ENCODE measurements at places on chromosomes 3 and 15.

DNA sequence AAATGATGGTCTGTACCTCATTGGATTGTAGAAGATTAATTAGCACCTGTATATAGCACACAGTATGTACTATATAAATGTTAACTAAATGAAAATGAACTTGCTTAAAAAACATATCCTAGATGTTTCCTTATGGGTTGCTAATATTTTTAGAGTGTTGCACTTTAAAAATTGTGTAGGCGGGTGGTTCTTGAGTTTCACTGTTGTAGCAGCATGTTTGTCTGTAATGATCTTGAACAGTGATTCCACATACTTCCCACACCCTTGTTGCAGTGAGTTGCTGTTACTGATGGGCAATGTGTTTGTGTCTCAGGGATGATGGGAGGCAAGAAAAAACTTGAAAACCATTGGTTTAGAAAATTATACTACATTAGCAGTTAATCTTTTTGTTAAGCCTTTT, 22.0 kb downstream of the USP3 start:
- DNase-seq = no peak

GRCh38 chr3:122925756-122926155, 101.8 kb downstream of the SEMA5B start:
- no peak for DNase-seq

GRCh38 chr15:71601038-71601834, 209.1 kb upstream of the NR2E3 start:
- DNase-seq = no peak

DNA sequence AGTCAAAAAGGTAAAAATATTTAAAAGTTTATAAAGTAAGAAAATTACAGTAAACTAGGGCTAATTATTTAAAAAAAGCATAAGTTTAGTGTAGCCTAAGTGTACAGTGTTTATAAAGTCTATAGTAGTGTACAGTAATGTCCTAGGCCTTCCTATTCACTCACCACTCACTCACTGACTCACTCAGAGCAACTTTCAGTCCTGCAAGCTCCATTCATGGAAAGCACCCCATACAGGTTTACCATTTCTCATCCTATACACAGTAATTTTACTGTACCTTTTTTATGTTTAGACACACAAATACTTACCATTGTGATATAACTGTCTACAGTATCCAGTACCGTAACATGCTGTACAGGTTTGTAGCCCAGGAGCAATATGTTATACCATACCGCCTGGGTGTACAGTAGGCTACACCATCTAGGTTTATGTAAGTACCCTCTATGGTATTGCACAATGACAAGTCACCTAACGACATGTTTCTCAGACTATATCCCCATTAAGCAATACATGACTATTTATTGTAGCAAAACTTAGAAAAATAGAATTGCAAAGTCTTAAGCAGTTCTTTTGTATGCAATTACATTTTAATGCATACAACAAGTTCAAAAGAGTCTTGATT, 19.5 kb downstream of the AVEN start:
- DNase-seq = no peak

DNA sequence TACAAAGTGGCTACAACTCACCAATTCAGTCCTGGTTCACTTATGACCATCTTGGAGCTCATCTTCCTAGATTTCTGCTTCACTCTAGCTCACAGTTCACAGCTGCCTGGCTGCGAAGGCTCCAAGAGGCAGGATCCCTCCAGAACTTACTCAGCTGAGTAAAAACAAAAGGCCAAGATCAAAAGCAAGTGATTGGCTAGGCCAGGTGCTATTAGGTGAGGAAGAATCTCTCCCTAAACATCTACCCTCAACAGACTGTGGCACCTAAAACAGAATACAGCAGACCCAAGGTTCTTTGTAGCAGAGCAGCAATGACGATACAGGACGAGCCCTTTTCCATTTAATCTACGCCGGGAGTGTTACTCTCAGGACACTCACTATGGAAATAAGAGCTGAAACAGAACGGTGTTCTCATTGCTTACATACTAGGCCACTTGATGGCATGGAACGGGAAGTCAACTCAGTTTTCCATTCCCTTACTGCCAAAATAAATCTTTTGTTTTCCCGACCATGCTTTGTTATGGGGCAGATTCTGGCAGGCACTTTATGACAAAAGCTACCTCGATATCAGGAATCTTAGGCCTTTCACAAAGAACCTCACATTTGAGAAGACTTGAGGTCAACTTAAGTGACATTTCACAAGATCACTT, 901 bp downstream of the ICE2 start:
- no peak for DNase-seq

DNA sequence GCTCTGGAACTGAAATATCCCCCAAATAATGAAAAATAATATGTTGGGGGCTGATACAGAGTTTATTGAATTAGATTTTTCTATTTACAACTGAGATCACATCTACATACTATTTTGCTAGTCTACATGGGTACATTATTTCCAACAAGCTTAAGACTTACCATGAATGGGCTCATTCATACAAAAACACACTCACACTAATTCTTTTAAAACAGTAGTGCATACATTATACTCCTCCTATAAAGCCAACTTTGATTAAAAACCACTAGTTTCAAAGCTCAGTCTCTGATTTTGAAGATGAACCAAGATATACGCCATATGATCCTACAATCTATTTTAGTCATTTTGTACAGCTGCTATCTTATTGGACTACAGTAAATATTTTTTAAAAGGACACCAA, 24.9 kb downstream of the TSPAN3 start:
- DNase-seq = no peak

DNA sequence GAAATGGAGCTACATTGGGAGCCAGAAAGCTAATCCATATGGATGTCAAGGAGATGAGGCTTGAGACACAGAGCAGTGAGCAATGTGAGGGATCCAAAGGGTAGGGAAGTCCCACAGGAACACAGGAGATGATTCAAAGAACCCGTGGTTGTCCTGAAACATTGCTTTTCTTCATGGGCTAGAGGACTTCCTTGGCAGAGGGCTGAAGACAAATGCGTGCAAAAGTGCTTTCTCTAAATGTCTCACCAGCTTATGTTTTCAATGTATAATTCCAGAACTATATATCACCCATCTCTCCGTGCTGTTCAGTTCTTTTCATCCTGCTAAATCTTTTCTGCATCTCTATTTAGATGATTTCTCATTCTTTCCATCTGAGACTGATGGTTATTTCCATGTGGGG, 46.0 kb upstream of the GOLGA8A start:
- no peak for DNase-seq

DNA sequence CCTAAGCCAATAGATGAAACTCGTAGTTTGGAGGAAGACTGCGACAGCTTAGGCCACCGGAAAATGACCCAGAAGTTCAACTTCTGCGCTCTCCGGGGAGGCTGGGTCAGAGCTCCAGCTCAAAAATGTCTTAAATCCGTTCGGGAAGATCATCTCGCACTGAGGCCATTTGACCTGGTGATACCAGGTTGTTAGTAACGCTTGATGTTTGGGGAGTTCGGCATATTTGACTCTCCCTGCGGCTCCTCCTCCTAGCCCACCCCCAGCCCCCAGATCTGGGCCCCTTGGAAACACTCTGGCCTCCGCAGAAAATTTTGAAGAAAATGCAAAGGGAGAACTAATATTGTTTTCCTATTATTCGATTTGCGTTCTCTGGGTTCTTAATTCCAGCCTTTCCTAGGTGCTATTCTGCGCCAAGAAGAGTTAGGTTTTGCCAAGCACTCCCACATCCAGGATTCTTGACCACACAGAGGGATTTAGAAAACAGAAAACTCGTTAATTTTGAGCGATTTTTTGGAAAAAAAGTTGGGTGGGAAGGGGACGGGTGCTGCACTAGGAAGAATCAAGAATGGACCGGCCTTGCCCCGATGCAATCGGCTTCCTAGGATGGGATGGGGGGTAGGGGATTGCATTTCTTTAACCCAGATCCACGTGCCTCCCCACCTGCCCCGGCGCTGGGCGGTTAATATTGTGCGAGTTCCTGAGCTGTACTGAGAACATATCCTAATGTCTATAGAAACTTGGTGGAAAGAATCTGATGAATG, 50.0 kb downstream of the ZIC4 start:
- no peak for DNase-seq

DNA sequence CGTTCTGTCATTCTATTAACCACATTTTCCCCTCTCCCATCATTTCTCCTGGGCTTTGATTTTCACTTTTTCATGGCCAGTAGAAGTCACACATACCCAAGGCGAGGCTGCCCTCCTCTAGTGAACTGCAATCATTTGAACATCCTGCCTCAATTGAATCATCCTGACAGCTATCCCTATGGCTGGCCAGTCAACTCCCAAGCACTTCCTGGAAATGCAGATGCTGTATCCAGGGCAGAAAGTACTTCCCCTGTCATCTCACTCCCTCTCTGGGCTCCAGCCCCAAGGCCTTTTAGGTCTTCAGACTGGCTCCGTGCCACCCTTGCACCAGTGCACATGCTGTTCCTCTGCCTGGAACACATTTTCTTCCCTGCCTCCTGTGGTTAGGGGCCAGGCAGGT, 738.3 kb upstream of the CFAP20DC start:
- DNase-seq = no peak

- no peak for DNase-seq
Observed at GRCh38 chr3:179503640-179504039, 52.4 kb upstream of the GNB4 start.

- DNase-seq = no peak
Observed at GRCh38 chr3:159791336-159791735, 197.3 kb upstream of the IL12A start.

- DNase-seq = no peak
Observed at GRCh38 chr3:193342551-193342950, 36.0 kb downstream of the ATP13A5 start.

DNA sequence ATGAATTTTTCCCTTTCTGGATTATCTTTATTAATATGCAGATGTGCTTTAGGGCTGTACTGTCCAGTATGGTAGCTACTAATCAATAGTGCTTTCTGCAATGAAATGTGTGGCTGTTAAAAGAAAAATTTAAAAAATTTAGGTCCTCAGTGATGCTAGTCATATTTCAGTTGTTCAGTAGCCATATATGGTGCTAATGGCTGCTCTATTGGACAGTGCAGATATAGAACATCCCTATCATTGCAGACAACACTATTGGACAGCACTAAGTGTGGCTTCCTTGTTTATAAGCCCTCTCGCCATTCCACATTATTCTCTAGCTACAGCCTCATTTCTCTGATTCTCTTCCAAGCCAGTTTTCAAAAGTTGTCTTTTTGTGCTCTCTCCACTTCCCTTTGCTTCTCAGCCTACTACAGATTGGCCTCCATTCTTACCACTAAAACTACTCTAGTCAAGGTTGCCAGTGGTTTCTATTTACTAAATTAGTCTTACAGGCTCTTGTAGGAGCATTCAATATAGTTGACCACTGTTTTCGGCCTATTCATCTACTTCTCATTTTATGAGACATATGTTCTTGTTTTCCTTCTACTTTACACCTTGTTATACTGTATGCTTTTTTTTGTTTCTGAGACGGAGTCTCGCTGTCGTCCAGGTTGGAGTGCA, 9.5 kb downstream of the MAPK6 start:
- DNase-seq = no peak

DNA sequence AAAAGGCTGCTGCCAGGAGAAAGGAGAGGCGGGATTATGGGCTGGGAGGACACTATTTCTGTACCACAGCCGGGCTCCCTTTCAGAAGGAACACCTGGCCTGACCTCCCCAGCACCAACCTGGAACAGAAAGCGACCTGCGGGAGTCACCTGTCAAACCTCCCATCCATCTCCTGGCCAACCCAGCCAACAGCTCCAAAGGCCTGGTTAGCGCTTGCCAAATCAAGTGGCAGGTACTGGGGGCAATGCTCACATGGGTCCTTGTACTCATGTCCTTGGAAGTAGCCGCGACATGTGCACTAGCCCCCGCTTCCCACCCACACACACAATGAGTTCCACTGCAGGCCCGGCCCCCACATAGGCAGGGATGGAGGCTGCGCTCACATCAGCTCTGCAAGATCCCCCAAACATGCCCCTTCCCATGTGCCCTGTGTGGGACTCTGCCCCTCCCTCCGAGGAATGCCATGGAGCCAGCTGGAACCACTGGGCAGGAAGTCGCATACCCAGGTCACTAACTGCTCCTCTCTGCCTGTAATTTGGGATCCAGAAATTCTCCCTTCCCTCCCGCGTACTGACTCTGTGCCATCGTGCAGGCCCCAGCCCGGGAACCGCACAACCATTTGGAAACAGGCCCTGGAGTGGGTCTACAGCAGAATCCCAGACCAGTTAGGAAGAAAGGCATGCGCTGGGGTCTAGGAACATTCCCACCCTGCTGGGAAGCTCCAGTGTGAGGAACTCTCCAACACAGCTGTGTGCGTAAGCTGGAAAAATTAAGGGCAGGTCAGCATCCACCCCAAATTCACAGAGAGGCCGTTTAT, 98.9 kb downstream of the LRIG1 start:
- no peak for DNase-seq

- no peak for DNase-seq
Observed at GRCh38 chr3:78414261-78414660, 1353.5 kb downstream of the ROBO1 start.

DNA sequence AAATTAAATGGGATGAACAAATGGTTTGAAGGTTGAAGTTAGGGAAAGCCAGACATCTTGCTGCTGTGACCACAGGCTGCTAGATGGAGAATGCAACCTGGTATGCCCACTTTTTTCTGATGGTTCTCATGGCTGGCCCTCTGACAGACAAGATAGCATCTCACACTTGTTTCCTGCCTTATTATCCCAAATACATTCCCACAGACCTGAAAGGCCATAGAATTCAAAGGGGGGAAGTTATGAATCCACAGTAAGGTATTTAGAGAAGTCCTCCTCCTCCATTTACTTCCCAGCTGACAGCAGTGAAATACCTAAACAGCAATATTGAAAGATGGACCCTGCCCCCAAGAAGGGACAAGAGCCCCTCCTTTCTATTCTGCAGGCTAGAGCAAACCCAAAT, 32.4 kb downstream of the LEO1 start:
- DNase-seq = no peak

DNA sequence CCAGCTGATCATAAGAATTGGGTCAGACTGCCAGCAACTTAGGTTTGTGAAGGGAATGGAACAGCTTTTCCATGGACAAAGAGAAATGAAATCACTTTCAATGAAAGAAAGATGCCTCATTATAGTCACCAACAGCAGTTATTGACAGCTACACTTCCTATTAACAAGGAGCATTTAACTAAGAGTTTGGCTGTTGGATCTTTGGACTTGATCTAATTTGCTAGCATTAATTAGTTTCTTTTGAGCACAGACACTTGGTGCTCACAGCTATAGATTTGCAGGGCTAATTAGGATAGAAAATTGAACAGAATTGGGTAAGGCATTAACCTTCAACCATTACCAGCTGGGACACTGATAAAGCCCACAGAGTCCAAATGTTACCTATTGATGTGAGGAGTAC, 24.2 kb downstream of the CMC1 start:
- DNase-seq = no peak

GRCh38 chr3:113606539-113607218, 74.3 kb downstream of the SIDT1 start:
- DNase-seq = no peak

GRCh38 chr3:4755566-4755965, 223.7 kb upstream of the BHLHE40 start:
- DNase-seq = no peak

DNA sequence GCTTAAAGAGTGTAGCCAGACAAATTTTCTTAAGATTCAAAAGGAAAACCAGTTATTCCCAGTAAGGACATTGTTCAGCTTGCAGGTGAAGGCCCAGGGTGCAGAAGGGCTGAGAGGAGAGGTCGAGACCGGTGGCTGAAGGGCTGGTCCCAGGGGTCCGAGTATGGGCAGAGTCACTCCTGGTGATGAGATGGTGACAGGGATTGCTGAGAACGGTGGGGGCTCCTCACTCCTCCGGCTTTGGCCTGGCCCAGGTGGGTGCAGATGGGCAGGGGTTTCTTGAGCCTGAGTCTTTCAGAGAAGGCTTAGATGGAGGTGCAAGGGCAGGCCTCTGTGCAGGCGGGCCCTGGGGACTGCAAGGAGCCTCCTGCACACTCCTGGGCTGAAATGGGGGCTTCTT, 56.2 kb downstream of the ZNF445 start:
- no peak for DNase-seq

Data from non-pigmented ciliary epithelial cell (primary cell).